ENCODE measurements at places on chromosomes 6 and 20. TPM values are rescaled to one million over a fixed set of nuclear protein-coding genes. Genes with fewer than 3 reads are reported as not detected.

The DUSP15 gene
- 2.5 TPM for total RNA-seq

The PDYN gene
- total RNA-seq, result not detected

DNA sequence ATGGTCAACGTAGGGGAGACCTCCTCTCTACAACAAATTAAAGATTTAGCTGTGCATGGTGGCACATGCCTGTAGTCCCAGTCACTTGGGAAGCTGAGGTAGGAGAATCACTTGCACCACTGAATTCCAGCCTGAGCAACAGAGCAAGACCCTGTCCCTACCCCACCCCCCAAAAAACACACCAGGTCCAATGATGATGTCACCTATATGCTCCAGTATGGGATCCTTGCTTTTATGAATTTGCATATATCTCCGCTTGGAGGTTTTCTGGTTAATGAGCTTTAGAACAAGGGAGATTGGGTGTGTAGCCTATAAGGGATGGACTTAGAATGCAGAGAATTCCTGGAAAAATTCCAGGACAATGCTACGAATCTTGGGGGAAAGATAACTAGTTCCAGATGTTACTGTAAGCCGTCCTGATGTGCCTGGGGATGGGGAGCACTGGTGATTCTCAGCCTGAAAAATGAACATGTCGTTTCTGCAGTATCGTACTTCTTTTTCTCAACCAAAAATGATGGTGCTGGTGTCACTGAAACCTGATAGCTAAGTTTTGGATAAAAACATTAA is 61.1 kb downstream of the ZBTB2 start:
- DNase-seq, result no peak

The BHLHE23 gene
- not detected for total RNA-seq

DNA sequence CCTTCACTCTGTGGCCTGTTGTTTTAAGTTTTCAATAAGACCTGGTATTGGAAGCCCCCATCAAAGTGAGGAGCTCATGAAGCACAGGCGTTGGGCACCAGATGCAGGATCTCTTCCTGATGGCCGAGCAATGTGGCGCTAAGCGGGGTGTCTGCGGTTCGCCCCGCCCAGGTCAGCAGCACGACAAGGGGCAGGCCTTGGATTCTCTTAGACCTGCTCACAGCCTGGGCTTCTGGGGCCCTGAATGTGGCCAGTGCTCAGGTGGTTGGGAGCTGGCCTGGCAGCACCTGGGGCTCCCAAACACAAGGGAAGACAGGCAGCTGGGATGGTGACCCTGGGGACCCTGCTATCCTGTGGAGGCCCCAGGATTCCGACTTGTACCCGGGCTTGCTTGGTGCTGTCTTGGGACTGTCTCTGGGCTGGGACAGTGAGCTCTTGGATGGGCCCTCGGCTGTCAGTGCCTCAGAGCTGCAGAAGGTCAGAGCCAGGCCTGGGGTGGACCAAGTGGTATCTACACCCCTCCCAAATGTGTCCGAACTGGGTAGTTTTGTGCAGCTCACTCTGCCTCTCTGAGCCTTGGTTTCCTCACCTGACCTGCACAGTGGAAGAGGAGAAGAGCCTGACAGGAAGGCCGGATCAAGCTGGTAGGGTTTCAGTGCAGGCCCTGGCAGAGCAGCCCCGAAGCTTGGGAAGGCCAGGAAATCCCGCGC is 69.1 kb downstream of the PHACTR3 start:
- DNase-seq, result no peak

The FNDC11 gene
- total RNA-seq, result 0.02 TPM

- DNase-seq, result no peak
Observed at GRCh38 chr20:43942667-43943285, 28.1 kb downstream of the TOX2 start.

The SLC2A4RG gene
- total RNA-seq, result 64.7 TPM

DNA sequence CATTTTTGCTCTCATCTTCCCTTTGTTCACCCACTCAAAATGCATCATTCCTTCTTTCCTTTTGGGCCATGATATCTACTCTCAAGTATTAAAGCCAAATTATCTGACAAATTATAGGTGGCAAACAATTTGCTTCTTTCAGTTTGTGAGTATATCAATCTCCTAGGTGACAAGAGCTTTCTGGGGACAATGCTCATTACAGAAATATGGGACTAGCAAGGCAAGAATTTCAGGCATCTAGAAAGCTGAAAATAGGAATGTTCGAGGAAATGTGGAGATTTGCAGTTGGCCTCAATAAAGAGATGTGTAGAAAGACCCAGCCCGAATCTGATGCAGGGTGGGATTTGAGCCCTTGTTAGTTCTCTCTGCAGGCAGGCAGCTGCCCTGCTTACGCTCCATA is 71.8 kb downstream of the ALDH8A1 start:
- no peak for DNase-seq

The BPIFB2 gene
- total RNA-seq, result not detected

The RHAG gene
- not detected for total RNA-seq

The TNXB gene
- total RNA-seq, result 1.6 TPM

DNA sequence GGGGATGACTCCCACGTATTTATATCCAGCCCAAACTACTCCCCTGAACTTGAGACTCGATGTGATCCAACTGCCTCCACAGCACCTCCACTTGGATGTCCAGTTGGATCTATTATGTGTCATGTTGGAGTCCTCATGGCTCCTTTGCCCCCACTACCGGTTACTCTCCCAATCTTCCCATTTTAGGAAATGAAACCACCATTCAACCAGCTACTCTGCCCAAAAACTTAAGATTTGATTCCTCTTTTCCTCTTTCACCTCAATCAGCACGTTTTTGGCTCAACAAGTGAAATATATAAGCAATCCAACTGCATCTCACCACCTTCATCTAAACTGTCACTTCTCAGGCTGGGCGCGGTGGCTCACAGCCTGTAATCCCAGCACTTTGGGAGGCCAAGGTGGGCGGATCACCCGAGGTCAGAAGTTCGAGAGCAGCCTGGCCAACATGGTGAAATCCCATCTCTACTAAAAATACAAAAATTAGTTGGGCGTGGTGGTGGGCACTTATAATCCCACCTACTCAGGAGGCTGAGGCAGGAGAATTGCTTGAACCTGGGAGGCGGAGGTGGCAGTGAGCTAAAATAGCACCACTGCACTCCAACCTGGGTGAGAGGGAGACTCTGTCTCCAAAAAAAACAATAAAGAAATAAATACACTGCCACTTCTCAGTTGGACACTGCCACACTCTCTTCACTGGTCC is 3.4 kb downstream of the AHCY start:
- no peak for DNase-seq

The CPNE5 gene
- total RNA-seq, result not detected

DNA sequence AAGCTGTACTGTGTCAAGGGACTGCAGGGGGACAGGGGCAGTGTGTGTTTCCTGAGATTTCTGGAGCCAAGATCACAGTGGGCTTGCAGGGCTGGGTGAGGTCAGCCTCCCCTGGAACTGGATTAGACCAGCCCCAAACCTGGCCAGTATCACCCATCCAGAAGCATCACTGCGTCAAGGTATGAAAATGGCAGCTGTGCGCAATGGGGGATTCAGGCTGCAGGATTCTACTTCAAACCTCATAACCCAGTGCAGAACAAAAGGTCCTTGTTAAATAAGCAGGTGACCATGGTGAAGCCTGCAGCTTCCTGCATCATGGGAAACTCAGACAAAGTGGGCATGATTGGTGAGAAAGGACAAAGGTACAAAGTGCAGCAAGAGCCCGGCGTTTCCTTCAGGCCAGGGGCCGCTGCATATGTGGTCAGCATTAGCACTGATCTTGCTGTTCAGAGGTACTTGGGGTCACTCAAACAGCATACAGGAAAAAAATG is 33.4 kb downstream of the TRAF3IP2 start:
- DNase-seq, result peak; percentile 22

GRCh38 chr20:59772931-59773913 is 160.2 kb downstream of the SYCP2 start:
- no peak for DNase-seq

DNA sequence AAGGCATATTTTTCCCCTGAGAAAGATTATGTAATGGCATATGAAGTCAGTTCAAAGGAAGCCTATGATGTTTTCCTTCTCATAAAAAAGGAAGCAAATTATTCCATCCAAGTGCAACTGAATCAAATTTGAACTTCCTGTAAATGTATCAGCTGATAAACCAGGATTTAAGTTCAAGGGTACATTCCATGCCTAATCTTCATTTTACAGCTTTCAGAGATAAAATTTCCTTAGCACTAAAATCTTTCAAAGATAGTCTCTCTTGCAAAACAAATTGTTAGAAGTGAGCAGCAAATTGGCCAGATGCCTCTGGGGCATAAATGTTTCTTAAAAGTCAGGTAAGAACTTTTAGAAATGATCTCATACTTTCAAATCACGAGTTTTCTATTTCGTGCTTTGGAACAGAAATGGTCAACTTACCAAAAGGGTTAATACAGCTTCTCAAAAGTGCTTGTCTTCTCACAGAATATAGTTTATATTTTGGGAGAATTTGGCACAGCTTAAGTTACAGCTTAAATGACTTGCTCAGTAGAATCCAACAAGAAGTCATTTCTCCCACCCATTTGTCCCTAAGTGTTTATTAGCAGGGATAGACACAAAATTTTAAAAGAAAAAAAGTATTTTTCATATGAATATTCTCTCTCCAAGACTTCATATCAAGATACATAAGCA is 2.7 kb upstream of the TCF21 start:
- DNase-seq, result no peak

DNA sequence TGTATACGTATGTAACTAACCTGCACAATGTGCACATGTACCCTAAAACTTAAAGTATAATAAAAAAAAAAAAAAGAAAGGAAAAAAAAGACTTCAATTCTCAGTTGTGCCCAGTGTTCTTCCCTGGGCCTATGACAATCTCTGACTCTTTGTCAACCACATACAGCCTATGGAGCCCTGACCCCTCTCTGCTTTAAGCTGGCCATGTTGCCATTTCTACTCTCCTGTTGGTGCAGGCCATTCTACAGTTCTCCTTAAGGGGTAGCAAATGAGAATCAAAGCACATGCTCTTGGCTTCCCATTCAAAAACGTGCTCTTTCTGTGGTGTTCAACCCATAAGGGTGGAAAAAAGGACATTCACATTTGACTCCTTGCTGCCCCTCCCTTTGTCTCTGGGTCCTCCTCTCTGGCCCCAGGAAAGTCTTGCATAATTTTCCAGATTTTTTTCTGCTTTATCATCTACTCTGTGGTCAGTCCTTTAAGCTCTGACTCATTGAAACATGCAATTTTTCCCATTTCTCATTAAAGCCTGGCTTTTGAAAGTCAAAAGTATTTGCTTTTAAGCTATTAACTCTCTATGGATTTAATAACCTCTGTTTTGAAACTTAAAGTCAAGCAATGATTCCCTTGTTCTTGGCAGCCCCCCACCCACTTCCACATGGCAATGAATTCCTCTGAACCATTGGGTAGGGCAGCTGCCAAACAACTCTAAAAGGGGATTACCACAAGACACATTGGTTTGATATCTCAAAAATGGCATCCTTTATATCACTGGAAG is 208.6 kb upstream of the MCHR2 start:
- peak; percentile 61 for DNase-seq

All from SJCRH30 (cell line).